ENCODE measurements at places on chromosomes 4 and X. TPM values are rescaled to one million over a fixed set of nuclear protein-coding genes. Genes with fewer than 3 reads are reported as not detected.

- no peak for DNase-seq
These were observed 412.7 kb upstream of the TENM3 start for GRCh38 chr4:181830404-181831035.

GRCh38 chr4:11376146-11376545, 52.5 kb downstream of the HS3ST1 start:
- DNase-seq, result no peak

GRCh38 chrX:101677028-101677427, 17.4 kb upstream of the ARMCX2 start:
- no peak for DNase-seq

- no peak for DNase-seq
These were observed 13.8 kb downstream of the RNF4 start for GRCh38 chr4:2482693-2483092.

Gene HTR2C
- 1.1 TPM for polyA plus RNA-seq

Gene TENM3
- 15.3 TPM for polyA plus RNA-seq

Gene MAGEA10
- not detected for polyA plus RNA-seq

Measured in right renal pelvis (tissue), 4 donors.